ENCODE measurements at places on chromosomes 5 and 9.
A peak's percentile ranks its signal among the peaks of the same experiment; 100 is the strongest.

DNA sequence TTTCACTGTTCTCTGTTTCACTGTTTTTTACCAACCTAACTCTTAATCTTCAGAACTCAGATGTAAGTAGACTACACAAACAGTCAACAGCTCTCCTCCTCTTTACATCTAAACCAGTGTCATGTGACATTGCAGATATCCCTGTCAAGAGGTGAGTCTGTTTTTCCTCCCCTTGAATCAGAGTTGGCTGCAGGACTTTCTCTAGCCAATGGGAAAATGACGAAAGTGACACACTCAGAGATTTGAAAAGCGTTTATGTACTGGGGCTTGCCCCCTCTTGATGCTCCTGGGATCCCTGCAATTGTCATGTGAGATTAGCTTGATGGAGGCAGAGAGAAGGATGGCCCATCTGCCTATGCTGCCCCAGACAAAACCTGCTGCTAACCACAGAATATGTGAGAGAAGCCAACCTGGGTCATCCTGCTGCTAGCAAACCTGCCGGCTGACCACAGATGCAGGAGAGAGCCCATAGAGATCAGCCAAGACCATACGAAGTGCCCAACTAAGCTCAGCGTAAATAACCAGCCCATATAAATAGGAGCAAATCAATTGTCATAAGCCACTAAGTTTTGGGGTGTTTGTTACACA is 111.1 kb downstream of the ASTN2 start:
- no peak for DNase-seq

DNA sequence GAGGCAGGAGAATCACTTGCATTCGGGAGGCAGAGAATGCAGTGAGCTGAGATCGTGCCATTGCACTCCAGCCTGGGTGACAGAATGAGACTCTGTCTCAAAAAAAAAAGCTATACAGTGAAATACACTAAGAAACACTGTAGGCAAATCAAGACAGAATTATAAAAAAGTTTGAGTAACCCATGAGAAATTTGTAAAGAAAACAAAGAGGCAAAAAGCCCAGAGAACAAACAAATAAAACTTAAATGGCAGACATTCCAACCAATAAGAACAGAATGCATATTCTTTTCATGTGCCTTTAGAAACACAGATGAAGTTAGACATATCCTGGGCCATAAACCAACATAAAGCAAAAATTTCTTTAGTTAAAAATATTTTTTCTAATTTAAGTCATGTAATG is 30.6 kb downstream of the ZNF169 start:
- no peak for DNase-seq

DNA sequence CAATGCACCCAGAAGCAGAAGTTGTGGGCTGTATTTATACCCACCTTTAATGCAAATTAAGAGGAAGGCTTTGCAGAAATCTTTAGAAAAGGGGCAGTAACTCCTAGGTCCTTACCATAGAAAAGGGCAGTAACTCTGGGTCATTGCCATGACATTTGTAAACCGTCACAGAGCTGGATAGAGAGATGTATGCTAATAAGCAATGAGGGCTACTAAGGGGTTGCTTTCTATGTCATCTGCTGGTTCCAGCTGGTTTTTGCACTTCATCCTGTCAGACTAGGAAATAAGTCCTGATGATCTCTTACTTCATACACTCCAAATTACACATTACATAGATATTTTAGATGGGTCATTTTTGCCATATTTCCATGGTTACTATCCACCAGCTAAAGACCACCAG is 299.1 kb upstream of the TYRP1 start:
- DNase-seq: no peak

- DNase-seq: no peak
Observed at GRCh38 chr5:160359816-160360215, 10.6 kb downstream of the C1QTNF2 start.

DNA sequence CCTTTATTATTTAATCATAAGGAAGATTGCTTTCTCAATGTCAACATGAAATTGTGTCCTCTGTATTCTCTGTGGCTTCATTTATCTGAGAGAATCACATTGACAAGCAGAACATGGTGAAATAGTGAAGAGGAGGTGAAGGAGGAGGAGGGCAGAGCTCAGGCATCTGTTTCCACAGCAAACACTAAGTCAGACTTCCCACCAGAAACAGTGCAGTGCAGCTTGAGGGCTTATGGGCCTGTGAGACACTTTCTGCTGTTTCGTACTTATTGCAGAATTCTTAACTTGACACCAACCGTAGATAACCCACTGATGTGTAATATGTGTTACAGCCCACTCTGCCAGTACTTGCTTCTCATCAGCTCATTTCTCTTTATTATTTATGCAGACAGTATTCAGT is 386.3 kb downstream of the DIRAS2 start:
- DNase-seq: no peak

- no peak for DNase-seq
Observed at GRCh38 chr9:109975574-109976295, 195.7 kb downstream of the PALM2AKAP2 start.

GRCh38 chr5:178240341-178240741 is 7.7 kb upstream of the PHYKPL start:
- DNase-seq: peak; percentile 30

DNA sequence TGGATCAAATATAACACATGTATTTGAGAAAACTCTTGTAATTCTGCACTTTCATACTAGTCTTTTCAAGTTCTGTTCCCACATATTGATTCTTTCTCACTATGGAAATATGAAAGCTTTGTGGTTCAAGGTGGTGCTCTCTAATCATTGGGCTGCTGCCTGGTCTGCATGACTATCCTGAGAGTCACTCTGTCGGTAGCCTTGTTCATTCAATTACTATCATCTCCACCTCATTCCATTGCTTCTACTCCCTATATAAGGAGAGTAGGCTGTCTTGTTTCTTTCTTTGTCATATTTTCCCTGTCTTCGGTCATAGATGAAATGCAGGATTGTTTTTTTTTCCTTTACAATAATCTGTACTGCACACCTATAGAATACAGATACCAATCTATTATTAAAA is 341.4 kb upstream of the ACTBL2 start:
- DNase-seq: no peak

- no peak for DNase-seq
Observed at GRCh38 chr9:108775901-108776306, 79.9 kb downstream of the ACTL7B start.

- DNase-seq: no peak
Observed at GRCh38 chr5:176671399-176671798, 24.1 kb downstream of the TSPAN17 start.

DNA sequence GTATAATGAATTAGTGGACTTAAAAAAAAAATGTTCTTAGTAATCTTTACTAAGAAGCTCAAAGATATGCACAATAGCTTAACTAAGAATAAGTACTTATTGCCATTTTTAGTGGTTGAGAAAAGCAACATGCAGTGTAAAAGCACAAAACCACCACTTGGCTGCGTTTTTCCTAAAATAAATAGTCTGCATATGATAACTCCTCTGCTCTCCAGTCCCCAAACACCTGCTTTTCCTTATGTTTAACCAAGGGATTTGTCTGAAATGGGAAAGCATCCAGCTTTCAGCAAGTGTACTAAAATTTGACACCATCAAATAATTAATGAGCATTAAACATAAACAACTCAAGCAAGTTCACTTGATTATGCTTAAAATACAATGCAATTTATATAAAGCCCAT is 41.4 kb downstream of the PSIP1 start:
- no peak for DNase-seq

GRCh38 chr5:26649000-26649399 is 389.4 kb downstream of the CDH9 start:
- no peak for DNase-seq

DNA sequence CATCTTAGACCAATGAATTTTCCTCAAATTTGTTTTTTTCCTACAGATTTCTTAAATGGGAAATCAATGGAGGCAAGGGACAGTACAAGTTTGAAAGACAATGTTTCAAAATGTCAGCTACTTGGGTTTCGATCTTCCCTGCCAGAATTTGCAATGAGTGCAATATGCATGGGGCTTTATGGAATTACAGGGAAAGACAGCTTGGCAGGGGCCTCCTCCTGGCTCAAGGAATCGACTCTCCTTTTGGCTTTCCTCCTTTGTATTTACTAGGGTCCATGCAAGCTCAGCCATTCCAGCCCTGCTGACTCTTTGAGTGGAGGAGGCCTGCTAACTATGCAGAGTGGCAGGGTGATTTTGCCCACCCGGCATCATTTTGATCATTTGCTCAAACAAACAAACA is 63.2 kb downstream of the MED27 start:
- DNase-seq: no peak

DNA sequence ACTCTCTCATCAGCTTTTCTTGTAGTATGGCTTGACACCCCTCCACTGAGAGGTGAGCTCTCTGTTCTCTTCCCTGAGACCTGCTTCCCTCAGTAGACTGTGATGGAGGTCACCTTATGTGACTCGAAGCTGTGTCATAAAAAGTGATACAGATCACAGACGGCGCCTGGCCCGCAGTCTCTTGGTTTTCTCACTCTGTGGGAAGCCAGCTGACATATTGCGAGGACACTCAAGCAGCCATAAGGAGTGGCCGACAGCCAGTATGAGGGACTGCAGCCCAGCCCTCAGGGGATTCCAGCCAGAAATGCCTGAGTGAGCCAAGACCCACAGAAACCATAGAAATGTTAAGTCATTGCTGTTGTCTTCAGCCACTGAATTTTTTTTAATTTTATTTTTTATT is 38.0 kb downstream of the GADD45G start:
- no peak for DNase-seq

DNA sequence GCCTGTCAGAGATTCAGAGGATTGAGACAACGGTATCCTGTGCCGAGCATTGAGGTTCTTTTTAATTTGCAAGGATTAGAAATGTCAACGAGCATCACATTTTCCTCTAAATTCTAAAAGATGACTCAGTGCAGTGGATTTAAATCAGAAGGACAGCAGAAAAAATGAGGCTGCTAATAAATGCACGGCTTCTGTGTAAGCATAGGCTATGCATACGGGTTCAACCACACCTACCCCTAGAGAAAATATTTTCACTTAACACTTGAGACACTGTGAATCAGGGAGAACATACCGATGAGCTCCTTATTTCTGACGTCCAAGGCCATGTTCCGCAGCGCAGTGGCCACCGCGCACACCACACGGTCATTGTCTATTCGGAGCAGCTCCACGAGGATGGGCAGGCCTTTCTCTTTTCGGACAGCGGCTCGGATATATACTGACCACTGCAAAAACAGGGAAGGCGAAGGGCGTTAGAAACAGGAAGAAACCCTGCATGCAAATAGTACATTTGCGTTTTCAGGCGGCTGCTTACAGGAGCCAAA is 321.4 kb upstream of the DAP start:
- no peak for DNase-seq

DNA sequence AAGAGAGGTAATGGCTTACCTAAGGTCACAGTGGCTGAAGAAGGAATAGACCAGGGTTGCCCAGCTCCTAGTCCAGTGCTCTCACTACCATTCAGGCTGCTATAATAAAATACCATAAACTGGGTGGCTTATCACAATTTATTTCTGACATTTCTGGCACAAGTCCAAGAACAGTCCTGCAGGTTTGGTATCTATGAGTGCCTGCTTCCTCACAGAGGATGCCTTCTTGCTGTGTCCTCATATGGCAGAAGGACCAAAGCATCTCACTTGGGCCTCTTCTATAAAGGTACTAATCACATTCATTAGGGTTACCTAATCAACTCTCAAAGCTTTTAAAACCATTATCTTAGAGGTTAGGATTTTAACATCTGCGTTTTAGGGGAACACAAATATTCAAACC is 17.2 kb downstream of the STARD4 start:
- DNase-seq: no peak

DNA sequence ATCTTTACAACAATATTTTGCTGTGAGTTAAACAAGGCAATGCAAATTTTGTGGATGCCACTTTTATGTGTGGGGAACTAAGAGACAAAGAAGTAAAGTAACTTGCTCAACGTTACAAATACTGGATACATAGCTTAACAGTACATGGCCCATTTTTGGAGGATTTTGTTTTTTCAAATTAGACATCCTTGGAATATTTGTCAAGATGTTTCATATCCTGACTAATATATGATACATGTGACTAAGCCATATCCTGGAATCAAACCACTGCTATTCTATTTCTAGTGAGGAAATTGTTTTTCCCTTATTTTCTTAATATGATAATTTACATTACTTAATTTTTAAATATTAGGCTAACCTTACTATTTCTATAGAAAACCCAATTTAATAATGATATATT is 529.8 kb downstream of the DMRTA1 start:
- no peak for DNase-seq

DNA sequence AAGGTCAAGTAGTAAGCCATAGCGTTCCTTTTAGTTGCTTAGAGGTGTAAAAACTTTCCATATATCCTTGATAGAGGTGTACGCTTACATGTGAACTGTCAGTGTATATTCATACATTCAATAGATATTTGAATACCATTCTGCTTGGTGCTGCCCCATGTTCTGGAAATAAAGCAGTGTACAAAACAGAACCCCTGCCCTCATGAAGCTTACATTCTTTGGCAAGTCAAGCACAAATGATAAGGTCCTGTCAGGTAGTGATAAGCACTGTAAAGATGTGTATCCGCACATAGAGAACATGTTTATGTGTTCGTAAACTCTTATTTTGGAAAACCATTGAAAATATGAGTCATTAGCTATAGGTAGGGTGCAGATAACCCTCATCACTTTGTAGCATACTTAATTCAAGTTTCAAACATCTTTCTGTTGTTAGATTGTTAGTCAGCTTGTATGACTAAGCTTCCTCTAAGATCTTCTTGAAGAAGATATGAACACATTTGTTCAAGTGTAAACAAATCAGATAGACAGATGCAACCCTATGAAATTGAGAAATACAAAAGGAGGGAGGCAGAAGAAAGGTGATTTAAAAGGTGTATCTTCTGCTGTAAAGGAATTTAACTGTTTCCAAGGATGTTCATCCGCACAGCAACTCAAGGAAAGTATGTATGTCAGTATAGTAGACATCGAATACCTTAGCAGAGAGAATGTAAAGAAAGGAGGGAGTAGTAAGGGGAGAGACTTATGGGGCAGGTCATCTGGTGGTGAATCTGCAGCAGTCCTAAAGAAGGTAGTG is 1.6 kb downstream of the GTF3C4 start:
- DNase-seq: no peak

DNA sequence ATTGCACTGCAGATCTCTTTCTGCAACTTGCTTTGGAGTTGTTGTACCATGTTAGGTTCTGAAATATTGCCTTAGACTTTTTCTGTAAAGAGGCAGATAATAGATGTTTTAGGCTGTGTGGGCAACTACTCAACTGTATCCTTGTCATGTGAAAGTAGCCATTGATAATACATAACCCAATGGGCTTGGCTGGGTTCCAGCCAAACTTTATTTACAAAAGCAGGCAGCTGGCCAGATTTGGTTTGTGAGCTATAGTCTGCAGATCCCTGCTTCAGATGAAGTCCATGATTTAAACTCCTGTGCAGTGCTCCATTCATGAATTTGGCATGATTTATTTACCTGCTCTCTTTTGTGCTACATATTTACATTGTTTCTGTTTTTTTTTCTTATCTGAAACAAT is 300.4 kb downstream of the IRX2 start:
- no peak for DNase-seq

GRCh38 chr5:103744159-103744558 is 181.6 kb upstream of the NUDT12 start:
- no peak for DNase-seq

DNA sequence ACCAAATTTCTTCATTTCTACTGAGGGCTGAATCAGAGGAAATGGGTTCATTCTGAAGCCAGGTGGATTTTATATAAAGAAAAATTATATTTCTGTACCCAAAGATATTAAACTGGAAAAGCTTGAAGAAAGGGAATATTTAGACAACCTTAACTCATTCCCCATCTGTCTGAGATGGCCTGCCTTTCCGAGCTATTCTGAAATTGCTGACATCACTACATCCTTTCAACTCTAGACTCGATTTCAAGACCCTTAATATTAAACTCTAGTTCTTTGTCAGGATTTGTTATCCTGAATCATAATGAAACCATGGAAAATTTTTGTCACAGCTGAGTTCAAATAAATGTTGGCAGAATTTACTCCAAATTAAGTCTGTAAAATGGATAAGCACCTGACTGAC is 818.5 kb upstream of the SEMA6A start:
- no peak for DNase-seq
